ENCODE measurements at places on chromosomes 4 and X. TPM values are rescaled to one million over a fixed set of nuclear protein-coding genes. Genes with fewer than 3 reads are reported as not detected.

ITIH6 gene
- total RNA-seq = not detected

CBLL2 gene
- not detected for total RNA-seq

CDKL2 gene
- total RNA-seq = 0.90 TPM

FAM9B gene
- total RNA-seq = not detected

MTM1 gene
- 4.3 TPM for total RNA-seq

RAI2 gene
- 6.8 TPM for total RNA-seq

FGFBP2 gene
- total RNA-seq = 0.13 TPM

HERC6 gene
- total RNA-seq = 2.7 TPM

TLL1 gene
- 1.1 TPM for total RNA-seq

DSPP gene
- total RNA-seq = not detected

CCDC149 gene
- 14.7 TPM for total RNA-seq

YIPF7 gene
- total RNA-seq = not detected

HTR2C gene
- total RNA-seq = not detected

DNA sequence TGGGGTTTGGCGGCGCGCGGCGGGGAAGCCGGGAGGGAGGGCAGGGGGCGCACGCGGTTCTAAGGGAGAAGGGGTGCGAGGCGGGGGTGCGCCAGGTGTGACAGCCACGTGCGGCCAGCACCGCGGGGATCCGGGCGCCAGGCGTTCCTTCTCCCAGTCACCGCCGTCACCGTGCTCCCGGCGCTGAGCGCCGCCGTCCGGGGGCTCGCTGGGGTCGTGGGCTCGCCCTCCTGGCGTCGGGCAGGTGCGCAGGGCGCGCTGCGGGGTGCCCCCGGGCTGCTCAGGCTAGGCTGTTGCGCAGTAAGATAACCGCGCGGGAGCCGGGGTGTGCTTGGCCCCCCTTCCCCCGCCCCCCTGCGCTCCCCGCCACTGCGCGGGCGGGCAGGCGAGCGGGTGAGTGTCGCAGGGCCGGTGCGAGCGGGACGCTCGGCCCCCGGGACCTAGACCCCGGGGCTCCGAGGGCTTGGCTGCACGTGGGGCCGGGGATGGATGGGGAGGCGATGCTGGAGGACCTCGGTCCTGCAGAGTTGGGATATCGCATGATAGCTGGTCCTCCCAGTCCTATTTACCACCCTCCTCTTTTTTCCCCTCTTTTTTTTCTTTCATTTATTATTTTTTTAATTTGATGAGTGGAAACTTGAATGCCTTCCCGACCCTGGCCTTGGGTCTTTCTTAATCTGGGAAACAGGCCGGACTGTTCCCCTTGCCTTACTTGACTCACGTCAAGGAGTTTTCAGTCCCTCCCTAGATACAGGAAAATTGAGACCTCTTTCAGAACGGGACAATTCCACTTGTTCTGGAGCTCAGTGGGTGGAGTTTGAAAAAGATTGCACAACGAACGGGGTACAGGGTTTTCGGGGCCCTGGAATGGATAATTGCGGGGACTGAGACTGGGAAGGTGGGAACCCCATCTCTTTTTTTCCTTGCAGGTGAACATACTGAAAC, 797 bp downstream of the TXLNG start:
- no peak for DNase-seq

GRCh38 chr4:168883513-168883912, 126.5 kb downstream of the CBR4 start:
- DNase-seq = no peak

DNA sequence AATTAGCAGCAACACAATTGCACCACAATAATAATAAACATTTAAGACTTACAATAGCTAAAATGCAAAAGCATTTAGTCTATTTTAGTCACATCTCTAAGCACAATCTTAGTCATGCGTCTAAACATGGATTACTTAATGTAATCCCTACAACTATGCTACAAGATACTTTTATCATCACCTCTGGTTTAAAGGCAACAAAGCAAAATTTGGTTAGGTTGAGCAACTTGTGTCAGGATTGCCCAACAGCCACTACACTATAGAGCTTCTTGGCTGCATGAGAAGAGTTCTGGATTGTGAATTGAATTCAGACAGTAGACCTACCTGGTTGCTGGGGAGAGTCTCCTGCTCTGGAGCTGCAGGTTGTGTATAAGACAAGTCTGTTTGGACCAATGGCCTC, 146.5 kb upstream of the PUDP start:
- DNase-seq = no peak

DNA sequence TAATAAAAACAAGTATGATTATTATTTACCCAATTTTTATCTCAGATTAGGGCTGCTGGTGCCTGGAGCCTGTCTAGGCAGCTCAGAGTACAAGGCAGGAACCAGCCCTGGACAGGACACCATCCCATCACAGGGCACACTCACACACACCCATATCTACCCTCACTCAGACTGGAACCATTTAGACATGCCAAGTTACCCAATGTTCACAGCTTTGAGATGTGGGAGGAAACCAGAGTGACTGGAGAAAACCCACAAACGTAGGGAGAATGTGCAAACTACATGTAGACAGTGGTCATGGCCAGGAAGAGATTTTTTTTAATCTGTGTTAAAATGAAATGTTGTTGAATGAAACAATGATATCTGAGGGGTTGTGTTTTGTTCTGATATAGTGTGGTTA, 35.7 kb upstream of the ADGRA3 start:
- DNase-seq = no peak

DNA sequence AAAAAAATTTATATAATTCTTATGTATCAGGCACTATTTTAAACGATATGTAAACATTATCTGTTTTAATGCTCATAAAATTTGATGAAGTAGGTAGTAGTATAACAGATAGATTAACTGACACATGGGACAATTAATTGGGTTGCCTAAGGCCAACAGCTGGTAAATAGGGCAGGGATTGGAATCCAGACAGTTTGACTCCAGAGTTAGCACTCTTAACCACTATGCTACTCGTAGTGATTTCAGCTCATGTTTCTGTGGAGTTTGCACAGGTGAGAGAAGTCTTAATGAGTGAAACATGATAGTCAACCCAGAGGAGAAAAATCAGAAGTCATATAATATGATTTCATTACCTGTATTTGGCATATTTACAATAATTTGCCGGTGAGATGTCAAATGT, 126.0 kb upstream of the WDFY3 start:
- no peak for DNase-seq

GRCh38 chr4:152943672-152944071, 7.5 kb downstream of the FHDC1 start:
- no peak for DNase-seq

GRCh38 chrX:968148-968965, 244.1 kb downstream of the CRLF2 start:
- no peak for DNase-seq

- DNase-seq = no peak
These were observed 34.1 kb downstream of the FHDC1 start for GRCh38 chr4:152970102-152970820.

GRCh38 chr4:6134612-6135220, 65.6 kb downstream of the JAKMIP1 start:
- DNase-seq = no peak

GRCh38 chr4:78058591-78059523, 1.7 kb downstream of the FRAS1 start:
- peak; percentile 78 for DNase-seq

GRCh38 chr4:24260133-24260715, 324.1 kb downstream of the DHX15 start:
- DNase-seq = no peak

DNA sequence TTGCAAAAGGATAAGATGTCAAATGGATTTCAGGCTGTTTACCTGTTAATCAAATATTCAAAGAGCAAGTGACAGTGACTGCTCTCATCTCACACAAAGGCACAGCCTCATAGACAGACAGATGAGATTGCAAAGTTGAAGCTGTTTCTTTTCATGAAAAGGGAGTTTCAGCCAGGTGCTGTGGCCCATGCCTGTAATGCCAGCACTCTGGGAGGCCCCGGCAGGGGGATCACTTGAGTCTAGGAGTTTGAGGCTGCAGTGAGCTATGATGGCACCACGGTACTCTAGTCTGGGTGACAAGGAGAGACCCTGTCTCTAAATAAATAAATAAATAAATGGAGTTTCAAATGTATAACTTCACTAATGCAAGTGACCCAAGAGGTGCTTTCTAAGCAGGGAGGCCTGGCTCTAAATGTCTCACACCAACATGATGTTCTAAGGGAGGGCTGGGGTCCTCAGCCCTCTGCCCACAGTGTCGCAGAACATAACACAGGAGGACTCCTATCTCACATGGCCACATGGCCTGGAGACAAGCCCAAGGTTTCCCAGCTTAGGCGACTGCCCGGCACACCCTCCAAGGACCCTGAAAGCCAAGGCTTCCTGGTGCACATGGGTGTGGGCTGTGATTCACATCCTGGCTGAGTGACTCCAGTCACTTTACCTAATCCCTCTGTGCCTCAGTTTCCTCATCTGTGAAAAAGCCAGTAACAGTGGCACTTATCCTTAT, 26.8 kb downstream of the PPP2R2C start:
- no peak for DNase-seq

GRCh38 chrX:139967300-139967699, 2.0 kb upstream of the CXorf66 start:
- no peak for DNase-seq

DNA sequence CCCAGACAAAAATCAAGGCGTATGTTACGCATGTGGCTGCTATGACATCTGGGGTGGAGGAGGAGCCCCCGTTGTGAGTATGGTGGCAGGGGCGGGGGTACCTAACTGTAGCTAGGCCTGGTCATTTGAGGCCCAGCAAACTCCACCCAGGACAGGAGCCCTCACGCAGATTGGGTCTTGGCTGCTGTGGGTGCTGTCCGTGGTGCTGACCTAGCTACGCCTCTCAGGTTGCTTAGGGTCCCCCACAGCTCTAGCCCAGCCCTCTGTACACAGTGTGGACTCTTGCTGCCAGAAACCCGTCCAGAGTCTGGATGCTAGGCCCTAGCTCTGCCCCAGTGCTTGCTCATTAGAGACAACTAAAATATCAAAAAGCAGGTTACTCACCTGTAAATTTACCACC, 146.7 kb upstream of the PSAPL1 start:
- no peak for DNase-seq

GRCh38 chr4:113086172-113086695, 36.8 kb downstream of the ANK2 start:
- no peak for DNase-seq

- no peak for DNase-seq
These were observed 356.8 kb downstream of the BMPR1B start for GRCh38 chr4:95114521-95114920.

DNA sequence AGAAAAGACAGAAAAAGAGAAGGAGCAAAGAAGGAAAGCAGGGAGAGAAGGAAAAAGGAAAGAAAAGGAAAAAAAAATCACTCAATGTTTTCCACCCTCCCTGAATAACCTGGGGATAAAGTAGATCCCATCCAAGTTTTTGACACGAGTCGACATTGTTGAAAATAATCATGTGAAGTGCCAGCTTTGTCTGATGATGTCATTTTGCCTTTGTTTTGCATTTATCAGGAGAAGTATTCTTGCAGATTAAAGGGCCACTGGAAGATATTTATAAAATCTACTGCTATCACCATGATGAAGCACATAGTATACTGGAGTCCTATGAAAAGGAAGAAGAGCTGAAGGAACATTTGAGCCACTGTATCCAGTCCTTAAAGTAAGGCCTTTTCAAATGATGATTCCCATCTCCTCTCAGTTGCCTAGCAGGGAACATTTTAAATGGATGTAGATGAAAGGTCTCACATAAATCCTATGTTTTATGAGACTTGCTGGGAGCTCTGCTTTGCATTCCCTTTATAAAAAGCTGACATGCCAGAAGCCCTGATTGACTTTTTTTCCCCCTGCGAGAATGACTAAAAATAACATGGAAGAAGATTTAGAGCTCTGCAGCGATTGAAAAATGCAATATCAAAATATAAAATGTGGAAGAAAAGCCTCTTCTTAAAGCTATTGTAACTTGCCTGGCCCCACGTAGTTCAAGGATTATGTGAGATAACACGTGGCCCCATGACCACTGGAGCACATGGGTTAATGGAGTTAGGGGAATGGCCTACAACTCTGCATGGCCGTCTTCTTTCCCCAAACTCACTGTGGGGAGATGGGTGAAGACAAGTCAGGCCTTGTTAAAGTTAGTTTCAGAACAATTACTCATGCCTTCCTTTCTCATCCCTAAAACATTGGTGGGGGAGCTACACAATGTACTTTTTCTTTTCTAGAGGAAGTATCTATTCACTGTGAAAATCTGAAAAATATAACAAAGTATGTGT, 77.5 kb downstream of the INTS12 start:
- DNase-seq = no peak

GRCh38 chr4:83178029-83178428, 63.5 kb upstream of the PLAC8 start:
- DNase-seq = no peak

DNA sequence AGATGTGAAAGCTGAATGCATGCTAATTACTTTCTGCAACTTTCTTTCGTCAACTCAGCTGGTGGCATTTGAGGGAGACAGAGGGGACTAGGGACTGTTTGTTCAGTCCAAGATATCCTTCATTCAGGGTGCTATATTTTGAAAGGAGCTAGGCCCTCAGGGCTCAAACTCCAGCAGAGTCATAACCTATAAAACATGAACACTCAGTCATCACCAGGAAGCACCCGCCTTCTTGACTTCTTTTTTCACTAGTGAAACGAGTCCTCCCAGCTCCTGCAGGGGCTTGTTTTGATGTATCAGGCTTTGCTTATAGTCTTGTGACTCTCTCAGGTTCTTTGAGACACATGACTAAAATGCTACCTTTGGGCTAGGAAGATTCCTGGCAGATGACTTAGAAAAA, 230.6 kb downstream of the PCDH7 start:
- no peak for DNase-seq

- no peak for DNase-seq
These were observed 65.3 kb upstream of the FBXW7 start for GRCh38 chr4:152601156-152601555.

- DNase-seq = no peak
These were observed 111.2 kb upstream of the RAPGEF2 start for GRCh38 chr4:158991534-158992155.

- DNase-seq = no peak
These were observed 14.4 kb downstream of the ITGB1BP2 start for GRCh38 chrX:71315917-71316316.

GRCh38 chrX:105299286-105299685, 78.8 kb upstream of the TEX13A start:
- no peak for DNase-seq

GRCh38 chrX:3963980-3964379, 250.5 kb upstream of the PRKX start:
- no peak for DNase-seq

DNA sequence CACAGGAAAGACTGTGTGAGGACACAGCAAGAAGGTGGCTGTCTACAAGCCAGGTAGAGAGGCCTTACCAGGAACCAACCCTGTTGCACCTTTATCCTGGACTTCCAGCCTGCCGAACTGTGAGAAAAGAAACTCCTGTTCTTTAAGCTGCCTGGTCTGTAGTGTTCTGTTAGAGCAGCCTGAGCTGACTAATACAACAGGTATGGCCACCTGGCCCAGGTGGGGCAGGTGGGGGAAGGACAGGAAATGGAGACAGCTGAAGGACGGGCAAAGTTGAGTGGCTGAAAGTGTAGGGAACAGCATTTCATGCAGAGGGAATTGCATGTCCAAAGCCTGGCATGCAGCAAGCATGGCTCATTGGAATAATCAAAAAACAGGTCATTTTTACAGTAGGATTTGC, 35.1 kb downstream of the CYTL1 start:
- no peak for DNase-seq

GRCh38 chr4:54842656-54843055, 184.9 kb downstream of the KIT start:
- no peak for DNase-seq

GRCh38 chrX:17692709-17693346, 44.5 kb upstream of the SCML1 start:
- no peak for DNase-seq

GRCh38 chrX:54818221-54818620, 10.7 kb downstream of the MAGED2 start:
- DNase-seq = no peak

- DNase-seq = no peak
These were observed 23.7 kb downstream of the SULT1E1 start for GRCh38 chr4:69836287-69836686.
